ENCODE measurements at places on chromosomes 11 and 22.

- no peak for DNase-seq
These were observed 555.7 kb upstream of the B3GAT1 start for GRCh38 chr11:134967746-134968145.

- no peak for DNase-seq
These were observed 59.2 kb downstream of the DDIAS start for GRCh38 chr11:82960779-82961143.

GRCh38 chr11:102950622-102951081, 4.9 kb downstream of the MMP13 start:
- no peak for DNase-seq

GRCh38 chr22:46373159-46373558, 37.6 kb downstream of the TRMU start:
- DNase-seq = no peak

- DNase-seq = no peak
These were observed 50.8 kb upstream of the OR4C15 start for GRCh38 chr11:55503449-55503848.

- DNase-seq = no peak
These were observed 10.5 kb upstream of the C11orf24 start for GRCh38 chr11:68282141-68282860.

- no peak for DNase-seq
These were observed 47.5 kb upstream of the RASSF10 start for GRCh38 chr11:12961615-12962014.

- no peak for DNase-seq
These were observed 106.5 kb downstream of the NAV2 start for GRCh38 chr11:19819148-19819547.

GRCh38 chr11:114705280-114706024, 27.1 kb downstream of the NXPE2 start:
- DNase-seq = no peak

GRCh38 chr22:26185190-26185589, 15.9 kb downstream of the SEZ6L start:
- DNase-seq = no peak

DNA sequence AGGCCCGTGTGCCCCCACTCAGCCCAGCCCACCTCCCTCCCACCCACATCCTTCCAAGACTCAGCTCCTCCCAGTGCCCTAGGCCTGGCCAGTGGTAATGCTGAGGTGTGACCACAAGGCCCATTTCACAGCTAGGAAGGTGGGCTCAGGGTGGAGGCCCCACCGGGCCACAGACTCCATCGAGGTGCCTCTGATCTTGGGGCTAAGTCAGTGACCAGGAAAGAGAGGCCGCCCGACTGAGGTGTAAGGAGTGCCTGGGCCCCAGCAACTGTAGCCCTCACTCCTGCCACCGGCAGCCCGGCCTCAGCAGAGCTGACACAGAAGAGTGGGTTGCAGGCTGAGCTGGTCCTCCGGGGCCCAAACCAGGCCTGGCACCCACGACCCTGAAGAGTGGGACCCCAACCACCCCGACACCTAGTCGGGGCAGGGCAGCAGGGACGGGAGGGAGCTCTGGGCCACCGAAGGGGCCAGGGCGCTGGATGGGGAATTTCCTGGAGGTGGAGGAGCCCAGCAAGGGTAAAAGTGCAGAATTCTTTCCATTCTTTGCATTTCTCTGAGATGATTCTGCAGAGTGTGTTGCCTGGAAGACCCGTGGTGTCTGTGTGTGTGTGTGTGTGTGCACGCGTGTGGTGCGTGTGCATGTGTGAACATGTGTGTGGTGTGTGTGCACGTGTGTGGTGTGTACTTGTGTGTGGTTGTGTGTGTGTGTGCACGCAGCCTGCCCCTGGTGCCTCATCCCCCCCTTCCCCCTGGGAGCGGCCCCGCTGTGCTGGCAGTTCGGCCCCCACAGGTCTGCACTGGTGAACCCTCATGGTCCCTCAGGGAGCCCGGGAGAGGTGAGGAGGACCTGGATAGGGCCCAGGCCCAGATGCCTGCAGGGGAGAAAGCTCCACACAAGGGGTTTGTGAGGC, 8.3 kb upstream of the PIM3 start:
- peak; percentile 90 for DNase-seq

GRCh38 chr11:105057432-105057831, 12.3 kb upstream of the CARD16 start:
- DNase-seq = no peak

DNA sequence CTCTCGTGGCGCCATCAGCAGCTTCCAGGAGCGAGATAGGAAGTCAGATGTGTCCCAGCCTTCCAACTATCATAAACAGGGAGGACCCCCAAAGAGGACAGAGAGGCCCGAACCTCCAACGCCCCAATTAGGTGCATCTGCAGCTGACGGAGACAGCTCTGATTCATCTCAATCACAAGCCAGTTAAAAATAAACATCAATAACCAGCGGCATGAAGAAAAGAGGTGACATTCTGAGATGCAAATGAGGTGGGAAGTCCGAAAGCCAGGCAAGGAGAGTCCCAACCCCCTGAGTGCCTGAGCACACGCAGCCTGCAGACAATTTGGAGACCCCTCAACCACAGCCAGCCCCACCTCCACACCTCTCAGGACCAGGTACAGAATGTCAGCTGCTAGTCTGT, 28.1 kb upstream of the IGSF9B start:
- no peak for DNase-seq

GRCh38 chr11:82858556-82859091, 41.6 kb downstream of the PRCP start:
- peak; percentile 84 for DNase-seq

GRCh38 chr11:78079232-78080083, at the start of gene NDUFC2:
NDUFC2 (minus strand) TSS chr11:78079862; CDS start chr11:78079744, 118 bp downstream.
- peak; percentile 75 for DNase-seq

GRCh38 chr11:61897387-61898246, 6.3 kb upstream of the FADS3 start:
- DNase-seq = peak; percentile 46

DNA sequence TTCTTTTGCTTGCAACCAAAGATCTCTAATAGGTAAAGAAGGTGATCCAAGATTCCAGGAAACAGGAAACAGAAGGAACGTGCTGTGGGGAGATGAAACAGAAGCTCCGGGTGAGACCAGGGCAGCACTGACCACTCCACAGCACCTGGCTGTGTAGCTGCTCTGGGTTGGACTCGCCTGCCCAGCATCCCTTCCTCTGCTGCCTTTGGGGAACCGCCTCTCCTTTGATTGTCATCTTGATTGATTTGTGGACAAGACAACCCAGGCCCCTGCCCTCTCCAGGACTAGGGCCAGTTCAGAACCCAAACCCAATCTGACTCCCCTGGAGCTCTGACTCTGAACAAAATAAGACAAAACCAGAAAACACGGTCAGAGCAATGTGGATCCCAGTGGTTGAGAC, 14.7 kb upstream of the APOBEC3A start:
- DNase-seq = no peak

GRCh38 chr11:68825571-68825970, 16.1 kb downstream of the CPT1A start:
- no peak for DNase-seq

DNA sequence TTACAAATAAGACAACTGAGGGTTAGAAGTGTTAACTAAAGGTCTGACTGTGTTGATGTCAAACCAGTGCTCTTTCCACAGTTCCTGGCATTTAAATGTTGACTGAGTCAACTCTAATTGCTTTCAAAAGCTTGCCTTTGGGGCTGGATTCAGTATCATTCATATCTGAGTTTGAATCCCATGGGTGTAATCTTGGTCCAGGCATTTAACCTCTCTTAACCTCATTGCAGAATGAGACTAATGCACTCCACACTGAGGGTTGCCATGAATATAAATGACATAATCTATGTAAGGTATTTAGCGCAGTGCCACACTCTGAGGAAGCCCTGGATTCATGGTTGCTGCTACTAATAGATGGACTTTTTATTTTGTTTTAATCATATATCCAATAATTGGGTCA, 274.3 kb downstream of the DDX10 start:
- DNase-seq = no peak

GRCh38 chr11:95465887-95466286, 234.9 kb upstream of the SESN3 start:
- no peak for DNase-seq

GRCh38 chr11:14614091-14614622, 29.4 kb upstream of the PDE3B start:
- no peak for DNase-seq

DNA sequence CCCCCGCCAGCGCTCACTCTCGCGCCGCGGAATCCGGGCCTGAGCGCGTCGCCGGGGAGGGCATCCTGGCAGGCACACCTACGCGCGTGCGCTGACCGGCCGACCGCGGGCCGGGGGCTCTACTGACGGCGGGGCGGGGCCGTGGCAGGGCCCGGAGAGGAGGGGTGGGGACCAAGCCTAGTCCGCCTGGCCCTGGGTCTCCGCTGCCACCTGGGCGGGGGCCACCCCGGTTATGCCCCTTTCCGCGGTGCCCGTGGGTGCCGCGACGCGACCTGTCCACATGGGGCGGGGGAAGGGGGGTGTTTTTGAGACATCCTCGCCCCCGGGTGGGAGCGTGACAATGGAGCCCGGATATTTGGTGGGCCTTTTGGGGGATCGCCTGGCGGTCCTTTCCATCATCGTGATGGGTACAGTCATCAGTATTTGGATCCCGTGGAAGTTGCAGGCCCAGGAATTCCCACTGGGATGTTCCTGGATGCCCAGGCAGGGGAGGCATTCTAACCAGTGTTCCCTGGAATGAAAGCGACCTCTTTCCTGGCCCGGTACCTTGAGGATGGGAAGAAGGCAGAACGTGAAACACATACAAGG, 2.2 kb downstream of the NCAM1 start:
- no peak for DNase-seq

DNA sequence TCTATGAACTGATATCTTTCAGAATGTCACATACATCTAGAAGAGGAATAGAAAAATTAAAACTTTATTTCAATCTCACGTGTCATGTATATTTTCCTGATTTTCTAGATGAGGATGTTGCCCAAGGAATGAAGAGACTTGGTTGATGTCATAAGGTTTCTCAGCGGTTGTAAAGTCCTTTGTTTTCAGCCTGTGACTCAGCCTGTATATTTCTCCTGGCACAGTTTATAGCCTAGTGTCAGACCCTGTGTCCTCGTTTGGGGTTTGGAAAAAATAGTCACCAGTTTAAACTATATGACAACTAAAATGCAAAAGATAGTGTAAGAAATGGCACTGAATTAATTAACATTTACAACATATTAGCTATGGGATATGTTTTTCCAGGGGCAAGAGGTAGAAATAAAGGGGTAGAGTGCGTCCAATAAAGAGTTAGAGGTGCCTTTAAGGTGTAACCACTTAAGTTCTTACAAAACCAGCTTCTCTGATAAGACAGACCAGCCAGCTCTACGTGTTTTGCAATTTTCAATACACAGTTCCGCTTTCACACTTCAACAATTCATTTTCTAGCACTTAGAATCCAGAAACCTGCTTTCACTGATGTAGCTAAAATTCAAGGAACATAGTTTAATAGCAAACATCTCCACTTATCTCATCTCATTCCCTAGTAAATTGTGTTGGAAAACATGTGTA, 1432.6 kb upstream of the TENM4 start:
- DNase-seq = no peak

DNA sequence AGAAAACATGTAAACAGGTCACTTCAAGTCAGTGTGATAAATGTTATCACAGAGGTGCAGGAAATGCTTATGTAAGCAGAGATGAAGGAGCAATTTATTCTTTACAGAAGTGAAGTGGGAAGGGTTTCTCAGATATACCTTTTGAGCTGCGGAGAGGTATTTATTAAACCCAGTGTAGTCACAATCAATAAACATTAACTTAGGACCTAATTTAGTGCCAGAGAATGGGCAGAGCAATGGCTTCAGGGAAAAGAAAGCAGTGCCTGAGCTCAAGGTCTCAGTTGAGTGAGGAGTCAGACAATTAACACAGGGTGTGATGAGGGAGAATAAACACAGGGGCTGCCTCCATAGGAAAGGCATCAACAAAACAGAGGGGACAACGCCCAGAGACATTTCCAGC, 1.9 kb downstream of the MS4A5 start:
- DNase-seq = no peak

- no peak for DNase-seq
These were observed 39.8 kb upstream of the TLCD5 start for GRCh38 chr11:120285256-120285655.

DNA sequence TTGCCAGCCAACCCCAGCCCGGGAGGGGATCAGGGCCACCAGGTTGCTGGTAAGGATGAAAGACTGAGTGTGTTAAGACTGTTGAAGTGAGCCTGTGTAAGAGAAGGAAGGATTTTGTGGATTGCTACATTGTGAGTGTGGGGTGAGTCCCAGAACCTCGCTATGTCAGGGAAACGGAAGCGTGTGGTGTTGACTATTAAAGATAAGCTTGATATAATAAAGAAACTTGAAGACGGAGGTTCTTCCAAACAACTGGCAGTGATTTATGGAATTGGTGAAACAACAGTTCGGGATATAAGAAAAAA, 627 bp downstream of the JRKL start:
- no peak for DNase-seq

DNA sequence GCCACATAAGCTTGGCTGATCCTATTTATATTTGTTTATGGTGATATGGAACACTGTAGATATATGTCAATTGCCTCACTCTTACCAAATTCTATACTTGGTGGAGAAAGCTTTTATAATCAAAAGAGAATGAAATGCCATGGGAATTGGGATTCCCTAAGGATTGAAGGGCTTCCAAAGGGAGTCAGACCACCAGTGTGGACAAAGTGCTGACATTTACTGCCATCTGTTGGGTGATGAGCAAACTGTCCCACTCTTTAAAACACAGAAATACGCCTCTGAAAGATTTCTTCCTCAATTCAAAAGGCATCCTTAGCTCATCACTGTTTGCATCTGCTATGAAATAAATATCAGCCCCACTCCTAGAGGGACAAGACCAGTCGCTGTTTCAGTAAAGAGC, 7.1 kb downstream of the SLC1A2 start:
- peak; percentile 7 for DNase-seq

GRCh38 chr11:93783765-93784144, 327 bp upstream of the MED17 start:
- DNase-seq = no peak

DNA sequence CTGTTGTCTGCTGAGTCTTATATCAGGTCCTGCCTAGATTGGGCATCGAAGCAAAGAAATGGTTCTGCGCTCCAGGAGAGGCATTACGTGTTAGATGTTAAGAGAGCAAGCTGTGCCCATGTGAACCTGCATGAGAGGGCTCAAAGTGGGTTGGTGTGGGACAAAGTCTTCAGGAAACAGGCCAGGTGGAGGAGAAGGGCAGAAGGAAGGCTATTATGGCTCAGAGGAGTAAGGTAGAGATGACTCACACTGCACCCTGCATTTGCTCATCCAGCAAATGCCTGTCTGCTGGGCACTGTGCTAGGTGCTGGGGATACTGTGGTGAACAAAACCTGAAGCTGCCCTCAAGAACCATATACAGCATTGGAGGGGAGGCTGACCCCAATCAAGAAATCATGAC, 5.8 kb downstream of the USP35 start:
- no peak for DNase-seq

DNA sequence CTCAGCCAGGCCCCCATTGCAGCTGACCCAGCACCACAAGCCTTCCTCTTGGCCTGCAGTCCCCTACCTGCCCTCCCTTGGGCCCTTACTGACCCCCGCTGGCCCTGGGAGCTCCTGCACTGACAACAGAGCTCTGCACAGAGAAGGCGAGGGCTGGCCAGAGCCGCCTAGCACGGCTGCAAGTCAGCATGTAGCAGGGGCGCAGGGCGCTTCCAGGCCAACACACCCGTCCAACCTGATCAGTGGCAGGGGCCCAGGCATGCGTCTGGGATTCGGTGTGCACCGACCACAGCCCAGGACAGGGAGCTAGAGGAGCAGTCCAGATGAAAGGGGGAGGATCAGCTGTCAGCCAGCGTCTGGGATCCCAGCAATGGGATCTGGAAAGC, 7.6 kb downstream of the WNT7B start:
- no peak for DNase-seq

- DNase-seq = no peak
These were observed 135.9 kb upstream of the TTC12 start for GRCh38 chr11:113178381-113179070.

- DNase-seq = peak; percentile 59
These were observed 152.8 kb upstream of the ZBED5 start for GRCh38 chr11:11010624-11011127.
